Stimulated activated CD8-positive, alpha-beta memory T cell treated with anti-CD3 and anti-CD28 coated beads, Interleukin-15, amount 100 ng/mL, for 48 hours (primary cell): ENCODE measurements at places on chromosomes 12 and 14.
A peak's percentile ranks its signal among the peaks of the same experiment; 100 is the strongest.

DNA sequence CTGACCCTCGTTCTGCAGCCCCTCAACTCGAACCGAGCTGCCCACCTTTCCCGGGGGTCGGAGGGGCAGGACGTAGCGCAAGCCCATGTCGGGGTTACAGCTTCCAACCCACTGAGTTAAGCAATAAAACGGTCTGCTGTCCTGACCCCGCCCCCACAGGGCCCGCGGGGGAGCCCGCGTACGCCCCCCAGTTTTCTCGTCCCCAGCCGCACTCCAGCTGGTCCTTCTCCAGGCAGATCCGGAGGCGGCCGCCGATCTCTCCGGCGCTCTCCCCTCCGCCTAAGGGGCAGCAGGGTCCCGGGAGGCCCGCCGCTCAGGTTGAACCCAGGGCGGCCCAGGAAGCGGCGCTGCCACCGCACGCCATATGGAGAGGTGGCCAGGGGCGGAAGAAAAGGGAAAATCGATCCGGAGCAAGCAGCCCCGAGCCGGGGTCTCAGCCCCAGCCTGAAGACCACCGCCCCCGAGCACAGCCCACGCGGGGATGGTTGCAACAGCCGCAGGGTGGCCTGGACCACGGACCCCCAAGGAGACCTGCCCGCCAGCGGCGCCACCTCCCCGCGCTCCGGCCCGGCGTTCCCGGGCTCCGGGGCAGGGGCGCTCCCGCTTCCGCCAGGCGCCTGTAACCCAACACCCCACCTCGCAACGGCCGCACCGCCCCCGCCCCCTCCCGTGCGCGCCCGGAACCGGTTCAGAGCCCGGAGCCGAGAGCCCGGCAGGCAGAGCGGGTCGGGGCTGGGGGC is 760 bp downstream of the ACTN1 start:
- peak; percentile 28 for DNase-seq

DNA sequence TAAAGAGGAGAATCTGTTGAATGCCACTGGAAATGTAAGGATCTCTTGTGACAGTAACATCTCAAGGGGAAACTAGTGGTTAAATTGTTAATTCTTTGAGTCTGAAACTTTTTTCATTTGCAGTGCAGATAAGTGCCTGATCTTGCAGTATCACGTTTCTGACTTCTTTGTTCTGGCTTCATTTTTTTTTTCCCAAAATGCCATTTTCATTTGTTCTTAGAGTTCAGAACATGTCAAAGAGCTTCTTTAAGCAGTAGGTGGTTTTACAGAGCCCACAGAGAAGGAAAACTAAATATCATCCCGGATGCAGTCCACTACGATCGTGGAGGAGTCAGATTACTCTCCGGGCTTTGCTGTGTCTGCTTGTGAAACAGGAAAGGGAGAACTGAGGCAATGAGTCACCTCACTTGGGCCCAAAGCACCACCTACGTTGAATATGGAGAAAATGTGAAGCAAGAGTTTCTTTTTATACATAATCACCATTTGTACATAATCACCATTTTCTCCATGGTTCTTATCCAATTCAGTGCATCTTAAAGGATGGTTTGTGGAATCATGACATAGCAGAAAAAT is 43.9 kb downstream of the HMGA2 start:
- no peak for DNase-seq

DNA sequence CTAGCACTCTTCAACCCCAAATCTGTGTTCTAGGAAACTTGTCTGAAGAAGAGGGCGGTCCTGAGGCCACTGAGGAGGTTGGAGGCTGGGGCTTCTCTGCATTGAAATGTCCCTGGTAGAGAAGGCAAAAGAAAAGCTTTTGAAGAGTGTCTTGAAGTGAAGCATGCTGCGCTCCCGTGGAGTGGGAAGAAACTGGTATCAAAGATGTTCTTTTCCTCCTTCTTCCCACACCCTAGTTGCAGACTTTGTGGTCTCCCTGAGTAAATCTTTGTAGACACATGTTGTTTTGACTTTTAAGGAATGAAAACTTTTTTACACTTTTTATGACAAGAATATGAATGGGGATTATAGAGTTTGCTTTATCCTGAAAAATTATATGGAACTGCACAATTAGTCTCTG is 59.0 kb upstream of the ANP32D start:
- no peak for DNase-seq

DNA sequence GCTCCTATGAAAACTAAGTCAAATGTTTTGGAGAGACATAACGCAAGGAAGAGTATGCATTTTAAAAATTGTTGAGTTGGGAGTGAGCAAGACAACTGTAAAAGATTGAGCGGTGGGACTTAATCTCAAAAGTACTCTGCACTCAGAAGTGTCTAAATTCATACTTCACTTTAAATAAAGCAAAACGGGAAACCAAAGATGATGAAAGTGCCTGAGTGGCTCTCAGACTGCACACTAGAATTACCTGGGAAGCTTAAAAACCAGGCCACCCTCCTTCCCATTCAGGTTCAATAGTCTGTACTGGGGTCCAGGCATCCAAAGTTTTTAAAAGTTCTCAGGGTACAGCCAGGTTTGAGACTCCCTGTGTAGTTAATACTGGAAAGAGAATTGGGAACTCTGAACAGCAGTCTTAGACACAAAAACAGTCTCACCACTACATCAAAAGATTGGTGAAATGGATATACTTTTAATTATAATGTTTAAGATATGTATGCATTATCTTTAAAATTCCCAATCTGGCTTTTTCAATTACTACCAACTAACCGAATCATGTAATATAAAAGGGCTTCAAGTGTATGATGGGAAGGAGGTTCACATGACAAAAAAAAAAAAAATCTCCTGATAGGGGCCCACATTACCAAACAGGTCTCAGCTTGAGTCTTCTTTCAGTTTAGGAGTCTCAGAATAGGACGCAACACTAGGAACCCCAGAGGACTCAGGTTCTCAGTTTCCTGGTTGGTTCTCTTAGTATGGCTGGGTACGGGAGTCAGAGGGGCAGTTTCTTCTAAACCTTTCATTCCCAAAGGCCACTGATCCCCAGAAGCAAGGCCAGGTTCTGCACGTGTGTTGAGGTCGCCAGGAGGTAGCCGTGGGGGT is 1.0 kb downstream of the HOMEZ start:
- DNase-seq = no peak

DNA sequence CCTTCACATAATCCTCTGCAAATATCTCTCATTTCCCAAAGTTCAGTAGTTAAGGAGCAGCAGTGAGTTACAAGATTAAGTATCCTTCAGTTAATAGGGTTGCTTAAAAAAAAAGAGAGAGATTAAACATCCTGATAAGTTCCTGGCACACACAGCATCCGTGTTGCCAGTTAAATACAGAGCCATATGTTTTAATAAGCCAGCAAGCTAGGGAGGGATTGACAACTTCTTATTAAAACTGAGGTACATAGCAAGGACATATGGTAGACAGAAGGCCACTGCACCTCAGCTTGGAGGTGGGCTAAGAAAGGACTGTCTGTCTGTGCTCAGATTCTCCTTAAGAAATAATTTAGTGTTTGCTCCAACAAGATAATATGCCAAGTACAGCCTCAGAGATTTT is 9.6 kb upstream of the TMEM30B start:
- no peak for DNase-seq
